ENCODE measurements at places on chromosomes 5 and 9.

DNA sequence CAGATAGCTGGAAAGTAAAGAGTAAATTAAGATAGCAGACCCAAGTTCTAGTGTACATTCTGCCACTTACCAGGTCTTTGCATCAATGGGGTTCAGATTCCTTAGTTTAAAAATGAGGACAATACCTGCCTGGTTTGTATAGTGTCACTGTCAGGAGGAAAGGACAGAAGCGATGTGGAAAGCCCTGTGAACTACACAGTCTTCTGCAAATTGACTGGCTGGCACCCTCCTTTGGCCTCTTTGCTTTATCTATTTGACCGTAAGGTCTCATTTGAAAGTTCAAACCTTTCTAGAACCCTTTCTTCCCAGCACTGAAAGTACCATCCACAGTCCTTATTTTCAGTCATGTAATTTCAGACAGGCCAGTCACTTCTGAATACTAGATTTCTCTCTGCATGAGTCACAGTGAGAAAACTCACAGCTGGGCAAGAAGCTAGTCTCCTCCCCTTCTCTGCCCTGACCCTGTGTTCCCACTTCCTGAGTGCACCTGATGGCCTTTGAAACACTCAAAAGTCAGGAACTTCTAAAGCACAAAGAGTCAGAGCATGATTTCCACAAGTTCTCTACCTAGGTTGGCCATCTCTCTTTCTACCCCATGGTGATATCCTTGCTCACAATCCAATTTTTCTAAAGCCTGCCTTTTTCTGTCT, 91.3 kb upstream of the RASEF start:
- DNase-seq, result no peak

GRCh38 chr5:138662599-138662998, 87.4 kb upstream of the HSPA9 start:
- DNase-seq, result peak; percentile 61

DNA sequence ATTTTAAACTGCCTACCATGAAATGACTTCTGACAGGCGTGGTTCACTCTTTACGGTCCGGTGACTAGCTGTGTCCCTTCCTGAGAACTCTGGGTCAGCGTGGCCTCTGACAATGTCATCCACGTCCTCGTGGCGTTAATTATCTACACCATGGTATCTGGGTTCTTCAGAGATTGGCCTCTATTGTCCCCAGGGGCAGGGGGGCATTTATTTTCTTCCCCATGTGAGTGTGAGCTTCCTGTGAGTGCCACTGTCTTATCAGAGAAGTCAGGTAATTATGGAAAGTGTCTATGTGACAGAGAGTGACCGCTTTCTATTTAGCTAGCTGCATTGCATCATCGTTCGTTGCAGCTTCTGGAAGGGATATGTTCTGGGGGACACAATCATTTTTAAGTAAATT, 77.2 kb downstream of the FBXL7 start:
- no peak for DNase-seq

GRCh38 chr9:82127465-82127864, 138.9 kb downstream of the SPATA31D1 start:
- DNase-seq, result no peak

DNA sequence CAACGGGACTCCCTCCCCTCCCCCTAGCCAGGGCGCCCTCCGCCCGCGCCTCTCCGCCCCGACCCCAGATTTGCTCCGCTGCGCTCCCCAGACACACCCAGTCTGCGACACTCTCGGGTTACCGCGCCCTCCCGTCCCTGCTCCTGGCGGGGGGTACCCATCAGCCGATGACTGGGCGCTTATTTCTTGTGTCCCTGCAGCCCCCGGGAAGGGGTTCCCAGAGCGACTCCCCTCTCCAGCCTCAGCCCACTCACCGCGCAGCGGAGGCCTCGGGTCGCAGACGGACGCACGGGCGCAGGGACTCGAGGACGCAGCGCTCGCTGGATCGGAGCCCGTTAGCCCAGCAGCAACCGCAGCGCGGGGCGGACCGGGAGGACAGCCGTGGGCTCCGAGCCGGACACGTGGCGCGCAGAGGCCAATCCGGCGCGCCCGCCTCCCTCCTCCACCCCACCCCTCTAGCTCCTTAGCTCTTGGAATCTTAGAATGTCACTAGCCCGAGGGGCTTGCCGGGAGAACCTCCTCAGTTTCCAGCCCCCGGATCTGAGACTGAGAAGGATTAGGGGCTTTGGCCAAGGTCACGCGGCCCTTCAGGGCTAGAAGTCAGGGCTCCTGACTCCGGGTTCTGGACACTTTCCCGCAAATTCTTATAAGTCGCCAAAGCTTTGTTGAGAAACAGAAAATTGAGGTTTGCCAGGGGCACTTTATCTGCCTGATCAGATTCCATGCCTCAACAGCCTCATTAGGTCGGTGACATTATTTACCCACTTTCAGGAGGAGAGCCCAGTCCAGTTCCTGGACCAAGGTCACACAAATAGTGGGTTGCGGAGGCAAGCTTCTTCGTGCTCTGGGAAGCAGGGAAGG, at the start of gene ANXA6:
ANXA6 (minus strand) TSS at position 354 of the 861 bp plus-strand sequence. CDS start 9,878 bp downstream, outside the sequence.
- DNase-seq, result peak; percentile 80

DNA sequence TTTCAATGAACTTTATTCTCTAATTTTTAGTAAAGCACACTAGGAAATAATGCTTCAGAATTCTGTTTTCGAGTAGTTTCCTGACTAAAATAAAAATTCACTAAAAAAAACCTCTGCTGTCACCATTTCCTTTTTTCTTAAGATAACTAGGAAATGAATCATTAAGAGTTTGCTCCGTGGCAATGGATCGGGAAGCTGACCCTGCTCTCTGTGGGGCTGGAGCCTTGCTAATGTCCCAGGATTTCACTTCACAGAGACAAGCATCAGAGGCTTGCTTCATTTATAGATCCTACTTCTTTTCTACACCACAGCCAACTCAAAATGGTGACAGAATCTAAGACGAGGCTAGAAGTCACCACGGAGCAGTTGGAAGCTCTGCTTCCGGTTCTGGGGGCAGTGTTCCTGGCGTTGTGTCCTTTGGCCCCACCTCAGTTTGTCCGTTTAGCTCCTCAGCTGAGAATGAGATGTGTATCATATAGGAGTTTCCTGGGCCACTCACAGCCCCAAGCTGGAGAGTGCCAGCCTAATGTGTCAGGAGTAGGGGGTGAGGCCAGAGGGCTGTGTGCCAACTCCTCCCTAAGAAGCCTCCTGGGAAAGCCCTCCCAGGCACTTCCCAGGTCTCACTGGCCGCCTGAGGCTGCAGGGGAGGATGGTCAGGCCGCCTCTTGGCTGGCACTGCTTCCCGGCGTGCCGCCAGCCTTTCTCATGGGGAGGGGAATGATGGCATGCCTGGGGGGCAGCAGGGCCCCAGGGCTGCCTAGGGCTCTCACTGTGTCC, 19.6 kb downstream of the TENT4A start:
- DNase-seq, result no peak

DNA sequence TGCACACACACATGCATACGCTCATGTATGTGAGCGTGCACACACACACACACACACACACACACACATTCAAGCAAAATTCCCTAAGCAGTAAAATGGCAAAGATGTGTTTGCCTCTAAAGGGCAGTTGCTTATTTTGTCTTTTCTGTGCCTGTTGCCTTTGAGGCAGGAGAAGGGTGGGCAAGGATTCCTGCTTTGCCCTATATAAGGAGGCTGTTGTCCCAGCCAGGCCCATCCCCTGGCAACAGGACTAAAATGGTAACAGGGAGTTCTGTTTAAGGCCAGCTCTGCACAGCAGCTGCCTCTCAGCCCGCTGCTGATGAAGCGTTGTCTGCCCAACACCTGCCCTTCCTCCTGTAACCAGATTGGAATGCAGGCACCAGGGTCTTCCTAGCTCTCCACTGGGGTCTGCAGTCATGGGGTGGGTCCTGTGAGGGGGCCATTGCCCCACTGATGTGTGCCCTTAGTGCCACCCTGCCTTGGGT, 64.4 kb downstream of the PPARGC1B start:
- no peak for DNase-seq

GRCh38 chr5:179165421-179166170, 105.4 kb downstream of the ZNF354C start:
- DNase-seq, result no peak

DNA sequence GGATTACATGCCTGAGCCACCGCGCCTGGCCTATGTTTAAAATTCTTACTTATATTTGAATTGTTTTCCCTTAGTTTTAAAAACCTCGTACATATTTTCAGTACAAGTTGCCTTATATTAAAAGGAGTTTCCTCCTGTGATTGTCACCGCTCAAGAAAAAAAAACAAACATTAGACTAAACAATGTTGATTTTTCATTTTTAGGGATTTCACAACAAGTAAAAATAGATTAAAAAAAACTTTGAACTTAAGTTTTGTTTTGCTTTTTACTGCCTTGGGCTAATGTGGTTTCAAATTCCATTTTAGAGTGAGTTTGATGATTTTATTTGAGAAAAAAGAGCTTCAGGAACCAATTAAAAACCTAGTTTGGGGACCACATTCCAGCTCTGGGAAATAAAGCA, 1196.6 kb upstream of the CDH18 start:
- DNase-seq, result no peak

- no peak for DNase-seq
These were observed 1863.1 kb upstream of the WWC1 start for GRCh38 chr5:166428264-166428803.

DNA sequence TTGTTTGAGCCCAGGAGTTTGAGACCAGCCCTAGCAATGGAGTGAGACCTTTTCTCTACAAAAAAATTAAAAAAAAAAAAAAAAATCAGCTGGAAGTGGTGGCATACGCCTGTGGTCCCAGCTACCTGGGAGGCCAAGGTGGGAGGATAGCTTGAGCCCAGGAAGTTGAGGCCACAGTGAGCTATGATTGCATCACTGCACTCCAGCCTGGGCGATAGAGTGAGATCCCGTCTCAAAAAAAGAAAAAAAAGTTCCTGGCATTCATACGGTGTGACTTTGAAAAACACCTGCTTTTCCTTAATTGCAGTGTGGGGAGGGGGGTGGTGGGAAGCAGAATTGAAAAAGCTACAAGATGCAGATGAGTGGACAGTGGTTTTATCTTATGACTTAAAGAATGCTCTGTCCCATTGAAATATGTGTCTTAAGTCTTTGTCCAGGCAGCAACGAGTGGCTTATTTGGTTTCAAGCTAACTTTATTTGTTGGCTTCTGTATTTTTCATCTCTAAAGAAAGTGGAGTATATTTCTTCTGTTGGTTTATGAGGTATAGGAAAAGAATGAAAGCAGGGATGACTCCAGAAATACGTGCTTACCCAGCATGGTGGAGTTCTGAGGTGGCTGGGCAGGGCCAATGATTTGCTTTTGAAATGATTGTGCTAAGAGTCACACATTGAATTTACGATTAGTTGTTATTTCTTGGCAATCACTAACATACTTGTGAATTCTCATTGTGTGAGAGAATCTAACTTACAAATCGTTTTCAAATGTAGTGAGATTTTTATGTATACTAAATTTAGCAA, 27.8 kb downstream of the ROPN1L start:
- no peak for DNase-seq

- no peak for DNase-seq
These were observed 6.4 kb upstream of the CTSV start for GRCh38 chr9:97045300-97045699.

- no peak for DNase-seq
These were observed 394.9 kb downstream of the MED10 start for GRCh38 chr5:5983261-5983980.

DNA sequence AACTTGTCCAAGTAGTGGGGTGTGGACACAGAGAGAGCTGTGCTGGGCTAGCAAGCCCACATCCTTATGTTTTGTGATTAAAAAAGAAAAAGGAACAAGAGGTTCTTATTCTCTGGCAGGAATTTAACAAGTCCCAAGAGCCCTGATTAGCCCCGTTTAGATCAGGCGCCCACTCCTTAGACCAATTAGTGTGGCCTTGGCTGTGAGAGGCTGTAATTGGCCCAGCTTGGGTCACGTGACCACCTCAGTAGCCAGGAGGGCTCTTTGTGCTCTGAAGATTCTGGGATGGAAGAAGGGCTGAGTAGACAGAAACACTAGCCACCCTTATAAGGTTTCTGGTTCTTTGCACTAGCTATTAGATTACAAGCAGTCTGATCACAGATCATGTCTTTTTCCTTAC, 31.1 kb downstream of the GCNT4 start:
- DNase-seq, result no peak

DNA sequence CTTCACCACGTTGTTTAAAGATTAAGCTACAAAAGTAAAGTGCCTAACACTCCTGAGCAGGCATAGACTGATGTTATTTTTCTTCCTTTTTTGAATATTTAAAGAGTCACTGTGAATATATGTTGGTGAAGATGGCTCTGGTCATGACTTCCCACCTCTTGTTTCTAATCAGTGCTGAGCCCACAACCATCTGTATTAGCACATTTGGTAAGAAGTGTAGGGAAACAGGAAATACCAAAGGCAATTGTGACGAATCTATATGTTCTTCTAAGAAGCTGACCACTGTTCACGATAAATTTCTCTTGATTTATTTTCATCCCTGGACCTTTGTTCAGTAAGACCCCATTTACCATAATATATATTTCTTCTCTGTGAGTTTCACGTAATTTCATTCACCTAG, 108.3 kb upstream of the PCA3 start:
- no peak for DNase-seq

DNA sequence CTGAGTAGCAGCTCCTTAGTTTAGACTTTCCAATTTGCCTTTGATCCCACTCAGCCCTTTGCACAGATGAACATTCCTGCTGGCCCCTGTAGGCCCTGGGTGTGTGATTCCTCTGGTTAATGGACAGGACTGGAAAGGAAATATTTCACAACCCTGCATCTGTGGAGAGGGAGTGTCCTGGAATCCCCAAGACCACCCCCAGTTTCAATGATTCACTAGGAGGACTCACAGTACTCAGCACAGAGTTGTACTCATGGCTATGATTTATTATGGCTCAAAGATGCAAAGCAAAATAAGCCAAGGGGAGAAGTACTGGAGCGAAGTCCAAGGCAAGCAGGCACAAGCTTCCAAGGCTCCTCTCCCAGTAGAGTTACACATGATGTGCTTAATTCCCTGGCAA, 42.4 kb upstream of the TJP2 start:
- DNase-seq, result no peak

DNA sequence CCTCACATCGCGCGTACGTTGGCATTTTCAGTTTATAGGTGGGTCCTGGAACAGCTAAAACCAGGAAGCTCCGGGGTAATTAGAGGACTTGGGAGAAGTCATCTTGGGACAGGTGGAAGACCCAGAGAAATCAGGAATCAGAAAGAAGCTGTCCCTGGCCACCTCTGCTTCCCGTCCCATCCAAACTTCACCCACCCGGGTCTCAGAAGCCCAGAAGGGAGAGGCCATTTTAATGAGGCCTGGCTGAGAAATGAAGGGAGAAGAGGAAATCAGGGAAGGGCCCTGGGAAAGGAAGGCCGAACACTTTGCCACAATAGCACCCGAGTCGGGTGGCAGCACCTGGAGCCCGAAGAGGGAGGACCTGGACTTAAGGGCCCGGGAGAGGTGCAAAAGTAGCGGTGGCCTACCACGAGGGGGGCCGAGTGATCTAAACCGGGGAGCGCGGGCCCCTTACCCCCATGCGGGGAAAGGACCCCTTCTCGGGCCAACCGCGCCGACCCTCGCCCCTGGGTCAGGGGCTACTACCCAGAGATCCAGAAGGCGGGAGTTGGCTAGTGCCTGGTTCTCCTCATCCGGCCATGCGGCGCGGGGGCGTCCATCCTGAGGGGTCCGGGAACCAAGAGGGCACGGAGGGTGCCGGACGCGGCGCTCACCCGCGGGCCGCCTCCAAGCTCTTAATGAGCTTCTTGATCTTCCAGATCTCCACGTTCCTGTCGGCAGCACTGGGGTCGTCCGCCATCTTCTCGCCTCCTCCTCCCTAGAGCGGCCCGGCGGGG, 668 bp downstream of the ETF1 start:
- peak; percentile 19 for DNase-seq

GRCh38 chr5:39274398-39275085, 55.2 kb upstream of the FYB1 start:
- no peak for DNase-seq

GRCh38 chr9:114030364-114030763, 47.7 kb downstream of the AMBP start:
- DNase-seq, result no peak

All from stimulated activated naive CD8-positive, alpha-beta T cell treated with anti-CD3 and anti-CD28 coated beads, Interleukin-15, Interleukin-2, amounts not matched to agents 100 U/mL and 50 U/mL, for 24 hours (primary cell).